Hypothalamus (tissue), 51 donors: ENCODE measurements at places on chromosomes 5 and 9.
A peak's percentile ranks its signal among the peaks of the same experiment; 100 is the strongest.

DNA sequence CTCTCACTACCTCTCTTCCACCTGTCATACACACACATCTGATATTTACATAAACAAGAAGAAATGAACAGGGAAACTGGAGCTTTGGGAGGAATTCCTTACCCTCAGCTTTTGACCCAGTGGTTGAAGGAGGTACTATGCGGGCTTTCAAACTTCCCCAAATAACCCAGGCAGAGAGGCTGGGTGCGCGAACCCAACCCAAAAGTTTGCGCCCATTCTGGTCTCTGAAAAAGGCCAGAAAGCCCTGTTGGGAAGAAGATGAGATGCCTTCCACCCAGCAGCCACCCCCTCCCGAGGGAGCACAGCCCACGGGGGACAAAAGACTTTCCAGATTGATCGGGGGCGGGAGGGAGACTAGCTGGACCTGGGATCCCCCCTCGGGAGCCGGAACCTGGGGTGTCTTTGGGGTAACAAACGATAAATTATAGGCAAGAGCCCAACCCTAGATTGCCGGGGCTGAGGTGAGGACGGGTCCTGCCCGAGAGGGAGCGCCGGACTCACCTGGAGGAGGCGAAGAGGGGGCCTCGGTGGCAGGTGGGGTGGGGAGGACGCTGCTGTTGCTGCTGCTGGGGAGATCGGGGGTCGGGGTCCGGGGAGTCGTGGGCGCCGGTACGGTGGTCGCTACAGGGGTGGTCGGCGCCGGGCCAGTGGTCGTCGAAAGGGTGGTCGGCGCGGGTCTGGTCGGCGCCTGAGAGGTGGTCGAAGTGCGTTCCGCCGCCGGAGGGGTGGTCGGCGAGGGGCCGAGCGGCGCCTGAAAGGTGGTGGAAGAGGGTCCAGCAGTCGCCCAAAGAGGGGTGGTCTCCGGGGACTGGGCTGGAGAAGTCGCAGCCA lies 798 bp downstream of the MEGF9 start:
- no peak for DNase-seq

DNA sequence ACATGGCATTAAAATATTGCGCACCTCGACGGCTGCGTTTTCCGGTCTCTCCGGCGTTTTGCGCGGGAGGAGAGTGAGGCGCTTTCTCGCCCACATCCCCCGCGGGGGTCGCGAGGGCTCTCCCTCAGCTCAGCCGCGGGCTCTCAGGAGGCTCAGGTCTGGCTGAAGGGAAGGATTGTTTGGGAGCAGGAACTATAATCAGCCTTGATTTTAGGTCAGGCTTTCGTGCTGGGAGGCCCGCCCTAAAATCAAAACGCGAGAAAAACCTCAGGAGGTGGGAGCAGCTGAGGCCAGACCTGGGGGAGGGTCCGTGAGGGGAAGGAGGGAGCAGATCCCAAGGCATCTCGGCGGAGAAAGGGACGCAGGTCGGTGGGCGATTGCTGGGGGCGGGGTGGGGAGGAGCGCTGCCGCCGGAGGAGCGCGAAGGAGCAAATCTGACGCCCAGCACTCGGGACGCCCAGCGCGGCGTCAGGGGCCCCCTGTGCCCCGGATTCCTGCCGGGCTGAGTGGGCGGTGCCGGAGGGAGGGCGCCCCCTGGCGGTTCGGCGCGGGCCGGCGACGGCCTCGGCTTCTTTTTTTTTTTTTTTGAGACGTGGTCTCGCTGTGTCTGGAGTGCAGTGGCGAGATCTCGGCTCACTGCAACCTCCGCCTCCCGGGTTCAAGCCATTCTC lies 18.7 kb upstream of the RNF130 start:
- peak; percentile 76 for DNase-seq

GRCh38 chr5:154042766-154043165 lies 4.0 kb downstream of the MFAP3 start:
- no peak for DNase-seq

GRCh38 chr9:8011974-8012373 lies 212.4 kb upstream of the DMAC1 start:
- DNase-seq, result no peak

GRCh38 chr9:92308893-92309292 lies 15.4 kb upstream of the IARS1 start:
- DNase-seq, result no peak

DNA sequence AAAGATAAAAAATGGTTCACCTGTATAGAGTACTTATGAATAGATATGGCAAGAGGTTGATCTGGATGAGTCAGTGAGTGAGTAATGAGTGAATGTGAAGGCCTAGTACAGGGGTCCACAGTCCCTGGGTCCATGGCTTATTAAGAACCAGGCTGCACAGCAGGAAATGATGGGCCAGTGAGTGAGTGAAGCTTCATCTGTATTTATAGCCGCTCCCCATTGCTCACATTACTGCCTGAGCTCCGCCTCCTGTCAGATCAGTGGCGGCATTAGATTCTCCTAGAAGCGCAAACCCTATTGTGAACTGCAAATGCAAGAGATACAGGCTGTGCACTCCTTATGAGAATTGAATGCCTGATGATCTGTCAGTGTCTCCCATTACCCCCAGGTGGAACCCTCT lies 307.7 kb upstream of the ZNF608 start:
- DNase-seq, result no peak

GRCh38 chr5:143045062-143045461 lies 274.9 kb downstream of the ARHGAP26 start:
- no peak for DNase-seq

GRCh38 chr5:9947225-9947714 lies 302.4 kb downstream of the ATPSCKMT start:
- DNase-seq, result no peak

- DNase-seq, result no peak
Measured at GRCh38 chr9:14066032-14066431, 247.9 kb downstream of the NFIB start.

DNA sequence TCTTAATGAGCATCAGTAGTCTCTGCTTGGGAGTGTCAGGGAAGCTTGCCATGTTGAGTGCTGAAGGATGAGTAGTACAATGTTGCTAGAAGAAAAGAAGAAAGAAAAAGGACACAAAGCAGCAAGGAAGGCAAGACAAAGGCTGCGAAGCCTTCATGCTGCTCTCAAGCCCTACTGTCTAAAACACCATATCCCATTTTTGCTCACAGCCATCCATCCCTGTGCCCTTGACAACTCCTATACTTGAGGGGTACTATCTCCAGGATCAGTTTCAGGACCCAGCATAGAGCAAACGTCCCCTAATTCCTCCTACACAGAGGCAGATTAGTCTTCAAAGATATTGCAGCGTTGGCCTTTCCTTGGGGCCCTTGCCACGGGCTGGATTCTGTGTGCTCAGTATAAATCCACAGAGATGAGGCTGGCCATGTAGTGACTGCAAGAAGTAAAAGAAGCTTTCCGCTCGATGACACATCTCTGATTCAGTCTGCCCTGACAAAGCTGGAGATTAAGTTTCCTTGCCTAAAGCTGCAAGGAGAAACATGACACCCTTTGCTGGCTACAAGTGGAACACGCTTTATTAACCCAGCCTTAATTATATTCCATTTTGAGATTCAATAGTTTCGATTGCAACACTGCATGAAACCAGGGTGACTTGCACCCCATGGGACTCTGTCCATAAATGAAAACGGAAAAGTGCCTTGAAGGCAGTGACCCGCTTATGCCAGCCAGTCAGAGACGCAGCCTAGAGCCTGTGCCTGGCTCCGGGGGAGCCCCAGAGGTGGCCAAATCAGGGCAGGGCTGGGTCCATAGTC lies 304.6 kb downstream of the ACTL7B start:
- no peak for DNase-seq

DNA sequence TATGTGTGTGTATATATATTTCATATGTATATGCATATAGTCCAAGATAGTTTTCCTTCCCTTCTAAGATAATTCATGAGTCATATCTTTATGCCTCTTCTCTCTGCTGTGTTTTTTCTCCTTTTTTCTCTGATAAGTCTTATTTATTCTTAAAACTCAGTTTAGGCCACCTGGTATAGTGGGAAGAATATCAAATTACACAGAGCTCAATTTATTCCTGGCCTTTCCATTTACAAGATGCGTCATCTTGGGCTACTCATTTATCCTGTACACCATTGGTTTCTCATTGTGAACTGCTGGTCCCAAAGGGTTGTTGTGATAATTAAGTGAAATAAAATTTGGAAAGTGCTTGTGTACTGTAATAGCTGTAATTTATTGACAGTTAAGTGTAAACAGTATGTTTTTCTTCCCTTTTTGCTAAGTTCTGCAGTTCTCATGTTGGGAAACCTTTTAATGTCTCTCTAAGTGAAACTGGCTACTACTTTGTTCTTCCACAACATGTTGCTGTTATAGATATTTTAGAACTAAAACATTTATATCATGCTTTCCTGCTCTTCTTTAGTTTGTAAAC lies 19.4 kb downstream of the CCDC171 start:
- no peak for DNase-seq

GRCh38 chr5:96288166-96288844 lies 144.7 kb downstream of the PCSK1 start:
- no peak for DNase-seq

DNA sequence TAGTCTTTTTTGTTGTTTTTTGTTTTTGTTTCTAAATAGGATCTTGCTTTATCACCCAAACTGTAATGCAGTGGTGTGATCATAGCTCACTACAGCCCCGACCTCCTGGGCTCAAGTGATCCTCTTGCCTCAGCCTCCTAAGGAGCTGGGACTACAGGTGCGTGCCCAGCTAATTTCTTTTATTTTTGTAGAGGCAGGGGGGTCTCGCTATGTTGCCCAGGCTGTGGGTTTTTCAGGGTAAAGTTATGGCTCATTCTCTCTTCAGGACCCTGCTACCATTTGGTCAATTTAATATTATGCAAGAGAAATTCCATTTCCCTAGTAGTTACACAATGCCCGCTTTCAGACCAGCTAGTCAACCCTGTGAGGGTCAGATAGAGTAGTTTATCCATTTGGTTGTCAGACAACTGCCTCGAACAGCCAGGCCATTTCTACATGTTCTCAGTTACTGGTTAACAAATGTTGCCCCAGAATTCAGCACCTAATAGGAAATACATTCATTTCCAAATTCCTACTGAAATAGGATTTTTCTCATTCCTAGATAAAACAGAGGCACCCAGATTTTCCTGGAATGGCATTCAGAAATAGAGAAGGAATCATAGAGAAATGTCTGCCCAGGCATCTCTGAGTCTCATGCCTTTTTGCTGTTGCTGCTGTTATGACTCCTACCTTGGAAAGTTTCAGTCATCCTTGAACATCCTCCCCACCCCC lies 6.4 kb upstream of the GLIS3 start:
- no peak for DNase-seq

DNA sequence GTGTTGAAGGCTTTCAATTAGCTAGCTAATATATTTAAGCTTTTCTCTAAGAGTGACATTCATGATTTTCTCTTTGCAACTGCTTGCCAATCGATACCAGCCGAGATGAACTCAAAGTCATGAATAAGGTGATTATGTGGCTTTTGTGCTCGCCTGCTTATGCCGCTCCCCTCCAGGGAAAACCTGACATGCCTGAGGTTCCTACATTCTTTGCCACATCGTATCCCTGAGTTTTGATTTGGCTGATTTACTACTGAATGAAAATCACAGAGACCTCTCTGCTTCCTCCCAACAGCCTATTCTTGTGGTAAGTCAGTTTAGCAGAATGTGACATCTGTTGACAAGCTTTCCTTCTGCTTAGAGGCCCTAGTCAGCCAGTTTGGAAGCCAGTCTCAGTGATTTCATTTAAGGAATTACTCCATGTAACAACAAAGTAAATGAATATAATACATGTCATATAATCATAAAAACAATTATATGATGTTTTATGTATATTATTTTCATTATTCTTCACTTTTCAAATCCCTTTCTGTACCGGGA lies 513.4 kb downstream of the CSNK1G3 start:
- no peak for DNase-seq

- no peak for DNase-seq
Measured at GRCh38 chr5:44663991-44664710, 144.6 kb upstream of the MRPS30 start.

DNA sequence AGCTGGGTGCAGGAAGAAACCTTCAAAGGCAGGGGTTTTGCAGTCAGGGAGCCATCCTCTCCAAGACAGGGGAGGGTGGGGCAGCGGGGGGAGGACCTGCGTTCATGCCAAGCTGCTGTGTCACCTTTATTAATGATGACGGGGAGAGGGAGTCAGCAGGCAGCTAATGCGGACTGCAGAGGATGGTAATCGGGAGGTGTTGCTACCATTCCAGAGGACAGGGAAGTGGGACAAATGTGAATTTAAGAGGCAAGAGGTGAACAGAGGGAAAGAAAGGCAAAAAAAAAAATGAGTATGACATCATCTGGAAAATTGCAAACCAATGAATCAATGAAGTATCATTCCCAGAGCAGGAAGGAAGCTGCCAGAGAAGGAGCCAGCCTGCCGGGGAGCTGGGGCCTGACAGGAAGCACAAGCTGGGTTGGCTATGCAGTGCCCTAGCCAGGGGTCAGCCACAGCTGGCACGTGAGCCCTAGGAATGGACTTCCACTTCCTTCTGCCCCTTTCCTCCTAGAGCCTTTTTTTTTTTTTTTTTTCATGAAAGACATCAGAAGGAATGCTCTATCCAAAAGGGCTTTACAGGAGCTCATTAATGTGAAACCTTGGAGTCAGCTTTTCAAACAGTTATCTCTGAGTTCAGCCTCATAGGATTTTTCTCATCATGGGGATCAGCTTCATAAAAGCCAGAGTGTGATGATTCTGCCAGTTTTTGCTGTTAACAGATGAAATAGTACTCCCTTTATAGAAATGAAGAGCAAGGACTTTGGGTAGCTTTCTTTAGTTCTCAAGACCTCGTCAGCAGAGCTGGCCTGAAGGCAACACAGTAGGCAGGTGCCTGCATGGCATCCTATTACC lies 9.2 kb downstream of the INSYN2B start:
- DNase-seq, result no peak

- no peak for DNase-seq
Measured at GRCh38 chr5:119071561-119071995, 691 bp downstream of the DMXL1 start.

DNA sequence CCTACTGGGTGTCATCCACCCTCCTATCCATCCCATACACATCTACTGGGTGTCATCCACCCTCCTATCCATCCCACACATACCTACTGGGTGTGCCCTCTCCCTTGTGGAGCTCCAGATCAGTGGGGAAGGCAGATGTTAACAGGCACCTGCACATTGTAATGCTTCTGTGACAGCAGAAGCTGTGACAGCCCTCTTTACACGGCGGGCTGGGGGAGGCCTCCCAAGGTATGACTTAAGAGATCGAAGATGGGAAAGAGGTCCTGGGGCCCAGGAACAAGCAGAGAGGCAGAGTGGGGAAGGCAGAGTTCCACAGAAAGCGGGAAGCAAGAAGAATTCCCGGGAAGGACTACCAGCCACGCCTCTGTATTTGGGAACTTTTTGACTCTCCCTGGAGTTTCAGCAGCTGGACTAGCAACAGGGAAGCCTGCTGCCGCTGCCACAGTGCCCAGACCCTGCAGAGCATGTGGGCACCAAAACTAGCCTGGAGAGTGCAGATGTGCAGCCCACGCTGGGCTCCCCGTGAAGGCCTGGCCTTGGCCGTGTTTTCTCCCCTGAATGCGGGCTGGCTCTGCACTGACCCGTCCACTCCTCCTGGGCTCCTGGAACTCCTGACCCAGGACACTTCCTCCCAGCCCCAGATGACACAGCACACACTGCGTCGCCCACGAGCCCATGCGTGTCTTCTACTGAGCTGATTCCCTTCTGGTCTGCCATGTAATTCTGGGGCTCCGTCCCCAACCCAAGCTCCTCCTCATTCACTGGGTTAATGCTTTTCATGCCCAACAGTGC lies 9.3 kb downstream of the TOR1A start:
- no peak for DNase-seq

GRCh38 chr9:38439291-38439915 lies 15.1 kb upstream of the IGFBPL1 start:
- no peak for DNase-seq

- no peak for DNase-seq
Measured at GRCh38 chr5:112154940-112155686, 264.0 kb downstream of the EPB41L4A start.

- DNase-seq, result no peak
Measured at GRCh38 chr5:177433658-177434217, 7.3 kb downstream of the GRK6 start.
